ENCODE measurements at places on chromosomes 6 and 20.

DNA sequence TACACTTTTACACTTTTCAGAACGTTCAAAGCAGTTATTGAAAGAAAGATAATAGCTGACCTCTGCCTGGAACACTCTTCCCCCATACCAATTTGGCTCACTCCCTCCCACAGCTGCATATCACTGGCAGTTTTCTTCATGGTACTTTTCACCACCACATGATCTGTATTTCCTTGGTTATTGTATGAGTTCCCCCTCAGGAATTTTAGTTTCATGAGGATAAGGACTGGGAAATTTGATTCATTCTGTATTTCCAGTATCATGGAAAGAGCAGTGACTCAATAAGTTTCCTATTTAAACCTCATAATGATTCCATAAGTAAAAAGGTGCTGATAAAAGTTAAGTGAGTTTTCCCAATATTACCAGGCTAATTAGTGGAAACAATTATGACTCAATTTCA is 16.0 kb downstream of the HTR1B start:
- no peak for DNase-seq

- DNase-seq: no peak
Observed at GRCh38 chr20:40506537-40506939, 182.5 kb downstream of the MAFB start.

GRCh38 chr6:26217714-26218075 is 130.5 kb downstream of the HFE start:
- DNase-seq: no peak

DNA sequence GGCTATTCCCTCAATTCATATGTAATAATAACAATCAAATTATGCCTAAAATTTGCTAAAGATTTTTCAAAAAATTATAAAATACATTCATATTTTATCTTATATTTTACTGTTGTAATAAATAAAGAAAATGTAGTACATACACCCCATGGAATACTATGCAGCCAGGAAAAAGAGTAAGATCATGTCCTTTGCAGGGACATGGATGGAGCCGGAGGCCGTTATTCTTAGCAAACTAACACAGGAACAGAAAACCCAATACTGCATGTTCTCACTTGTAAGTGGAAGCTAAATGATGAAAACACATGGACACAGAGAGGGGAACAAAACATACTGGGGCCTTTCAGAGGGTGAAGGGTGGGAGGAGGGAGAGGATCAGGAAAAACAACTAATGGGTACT is 584.2 kb upstream of the MMS22L start:
- DNase-seq: no peak

GRCh38 chr6:7201732-7202541 is 94.2 kb downstream of the RREB1 start:
- no peak for DNase-seq

DNA sequence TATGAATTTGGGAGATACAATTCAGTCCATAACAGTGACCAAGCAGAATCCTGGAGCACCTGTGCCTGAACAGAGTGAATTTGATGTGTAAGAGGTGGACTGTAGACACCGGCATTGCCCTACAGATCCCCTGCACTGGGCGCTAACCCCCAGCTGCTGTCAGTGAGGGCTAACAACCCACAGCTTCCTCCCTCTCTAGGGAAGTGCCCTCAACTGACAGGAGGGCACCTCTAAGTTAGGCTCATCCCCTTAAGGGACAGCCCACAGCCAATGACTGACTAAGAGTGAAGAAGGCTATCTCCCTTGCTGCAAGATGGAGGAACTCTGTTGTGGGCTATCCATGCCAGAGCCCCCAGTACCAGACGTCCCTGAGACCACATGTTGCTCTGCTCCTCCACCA is 15.3 kb upstream of the BPIFB1 start:
- DNase-seq: no peak

- DNase-seq: no peak
Observed at GRCh38 chr6:125001684-125002405, 39.6 kb downstream of the RNF217 start.

GRCh38 chr6:33897189-33897780 is 93.5 kb upstream of the MLN start:
- no peak for DNase-seq

DNA sequence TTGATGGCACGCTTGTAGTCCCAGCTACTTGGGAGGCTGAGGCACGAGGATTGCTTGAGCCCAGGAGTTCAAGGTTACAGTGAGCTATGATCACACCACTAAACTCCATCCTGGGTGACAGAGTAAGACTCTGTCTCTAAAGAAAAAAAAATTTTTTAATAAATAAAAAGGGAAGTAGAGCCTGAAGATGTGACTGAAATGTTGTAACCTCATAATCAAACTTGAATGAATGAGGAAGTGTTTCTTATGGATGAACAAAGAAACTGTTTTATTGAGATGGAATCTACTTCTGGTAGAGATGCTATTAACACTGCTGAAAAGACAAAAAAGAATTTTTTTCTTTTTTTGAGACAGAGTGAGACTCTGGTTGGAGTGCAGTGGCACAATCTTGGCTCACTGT is 6.7 kb downstream of the MAK start:
- no peak for DNase-seq

DNA sequence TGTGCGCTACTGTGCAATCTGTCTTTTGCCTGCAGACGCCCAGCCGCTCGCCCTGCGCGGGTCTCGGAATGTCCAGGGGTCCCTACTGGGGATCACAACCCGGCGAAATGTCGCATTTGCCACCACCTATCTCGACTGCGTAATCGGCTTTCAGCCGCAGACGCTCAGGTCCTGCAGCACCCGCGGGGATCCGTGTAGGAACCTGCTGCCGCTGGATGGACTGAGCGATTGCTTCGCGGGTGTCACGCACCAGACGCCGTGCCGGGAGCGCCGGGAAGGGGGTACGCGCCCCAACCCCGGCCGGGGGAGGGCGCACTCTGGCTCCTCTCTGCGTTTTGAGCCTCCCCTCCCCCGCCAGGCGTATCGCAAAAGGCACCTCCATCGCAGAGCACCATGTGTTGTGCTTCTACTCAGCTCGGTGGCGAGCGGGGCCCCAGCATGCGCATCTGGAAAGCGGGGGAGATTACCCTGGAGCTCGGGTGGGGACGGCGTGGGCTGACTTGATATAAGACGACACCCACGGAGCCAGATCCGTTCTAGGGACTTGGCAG is 747 bp upstream of the PTPRA start:
- DNase-seq: peak; percentile 59

DNA sequence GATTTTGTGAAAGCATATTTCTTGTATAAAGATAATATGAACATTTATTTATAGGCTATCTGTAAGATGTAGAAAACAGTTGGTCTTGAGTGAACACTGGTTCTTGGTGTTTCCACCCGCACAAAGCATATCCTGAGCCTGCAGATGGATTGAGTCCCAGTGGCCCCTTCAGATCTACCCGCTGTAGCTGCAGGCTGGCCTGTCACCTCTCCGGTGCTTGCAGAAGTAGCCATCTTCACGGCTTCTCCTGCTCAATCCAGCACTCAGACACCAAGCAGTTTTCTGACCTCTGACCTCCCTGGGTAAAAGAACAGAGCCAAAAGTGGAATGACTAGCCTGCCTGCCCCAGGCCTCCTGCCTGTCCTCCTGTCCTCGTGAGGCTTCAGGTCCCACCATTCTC is 22.7 kb downstream of the LYRM2 start:
- no peak for DNase-seq

- DNase-seq: no peak
Observed at GRCh38 chr6:91506509-91506908, 919.6 kb upstream of the MAP3K7 start.

GRCh38 chr6:55198715-55199114 is 24.4 kb downstream of the HCRTR2 start:
- DNase-seq: no peak

GRCh38 chr20:825710-826421 is 7.6 kb upstream of the FAM110A start:
- DNase-seq: no peak

DNA sequence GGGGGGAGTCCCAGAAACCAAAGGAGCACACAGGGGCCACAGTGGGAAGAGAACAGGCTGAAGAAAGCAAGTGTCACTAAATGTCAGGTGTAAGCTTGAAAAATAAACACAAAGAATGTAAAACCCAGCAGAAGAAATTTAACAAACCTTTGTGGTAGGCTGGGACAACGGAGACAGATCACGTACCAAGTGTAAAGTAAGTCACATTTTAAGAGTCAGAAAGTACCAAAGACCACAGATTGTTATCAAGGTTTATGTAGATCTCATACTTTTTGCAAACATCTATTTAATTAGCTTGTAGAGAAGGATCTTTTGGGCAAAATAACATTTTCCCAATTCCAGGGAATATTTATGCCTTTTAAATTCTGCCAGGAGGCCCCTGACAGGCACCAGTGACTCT is 1.6 kb downstream of the CLIC5 start:
- no peak for DNase-seq

DNA sequence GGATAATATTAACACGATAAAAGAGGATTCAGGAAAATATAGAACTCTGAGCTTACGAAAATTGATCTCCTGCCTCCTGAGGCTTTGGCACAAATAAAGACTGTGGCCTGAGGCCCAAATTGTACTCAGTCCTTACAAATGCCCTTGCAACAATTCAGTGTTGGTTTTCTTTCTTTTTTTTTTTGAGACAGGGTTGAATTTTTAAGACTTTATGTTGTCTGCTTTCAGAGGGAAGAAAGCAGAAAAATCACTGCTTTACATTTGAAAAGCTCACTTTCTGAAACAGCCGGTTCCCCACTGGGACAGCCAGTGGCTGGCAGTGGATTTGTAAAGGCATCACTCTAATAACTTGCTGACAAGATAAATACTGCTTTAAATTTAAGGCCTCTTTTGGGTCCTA is 290.5 kb downstream of the SLC35F1 start:
- DNase-seq: no peak

GRCh38 chr6:96246563-96246962 is 230.8 kb downstream of the FUT9 start:
- no peak for DNase-seq

GRCh38 chr6:71028236-71028876 is 71.5 kb upstream of the B3GAT2 start:
- DNase-seq: no peak

- DNase-seq: no peak
Observed at GRCh38 chr6:56314683-56315523, 67.5 kb upstream of the COL21A1 start.

GRCh38 chr20:51434580-51435247 is 107.8 kb downstream of the NFATC2 start:
- DNase-seq: no peak

DNA sequence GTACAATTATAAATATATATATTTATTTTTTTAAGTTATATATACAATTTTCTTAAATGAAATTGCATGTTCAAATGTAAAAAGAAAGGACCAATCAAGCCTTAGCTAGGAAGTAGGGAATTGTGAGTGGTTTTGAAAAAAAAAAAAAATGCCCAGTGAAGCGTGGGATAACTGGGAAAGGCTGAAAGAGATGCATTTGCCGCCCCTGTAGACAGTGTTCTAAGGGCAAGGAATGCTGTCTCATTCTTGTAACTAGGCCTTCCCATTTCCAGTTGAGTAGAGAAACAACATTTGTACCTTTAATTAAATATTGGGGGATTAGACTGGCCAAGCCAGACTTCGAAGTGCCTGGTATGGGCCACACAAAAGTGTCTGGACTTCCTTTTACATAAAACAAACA is 430.1 kb upstream of the SLC35B3 start:
- no peak for DNase-seq

DNA sequence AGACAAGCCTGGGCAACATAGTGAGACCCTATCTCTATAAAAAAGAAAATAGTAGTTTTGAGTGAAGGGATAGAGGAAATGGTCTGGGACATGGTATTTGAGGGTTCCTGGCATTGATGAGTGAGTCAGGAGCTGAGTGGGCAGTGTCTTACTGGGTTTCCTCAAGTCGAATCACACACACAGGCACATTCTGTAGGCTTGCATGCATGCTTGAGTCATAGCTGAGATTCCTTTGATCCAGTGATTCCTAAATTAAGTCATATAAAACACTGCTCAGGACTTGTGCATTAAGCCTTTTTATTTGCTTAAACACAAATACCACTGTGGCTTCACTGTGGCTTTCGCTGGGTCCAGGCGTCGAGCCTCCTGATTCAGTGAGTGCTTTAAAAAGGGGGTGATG is 71.8 kb upstream of the TMEM181 start:
- no peak for DNase-seq

- no peak for DNase-seq
Observed at GRCh38 chr6:77686931-77687330, 34.1 kb downstream of the MEI4 start.

- no peak for DNase-seq
Observed at GRCh38 chr6:93962566-93962965, 543.2 kb upstream of the EPHA7 start.

DNA sequence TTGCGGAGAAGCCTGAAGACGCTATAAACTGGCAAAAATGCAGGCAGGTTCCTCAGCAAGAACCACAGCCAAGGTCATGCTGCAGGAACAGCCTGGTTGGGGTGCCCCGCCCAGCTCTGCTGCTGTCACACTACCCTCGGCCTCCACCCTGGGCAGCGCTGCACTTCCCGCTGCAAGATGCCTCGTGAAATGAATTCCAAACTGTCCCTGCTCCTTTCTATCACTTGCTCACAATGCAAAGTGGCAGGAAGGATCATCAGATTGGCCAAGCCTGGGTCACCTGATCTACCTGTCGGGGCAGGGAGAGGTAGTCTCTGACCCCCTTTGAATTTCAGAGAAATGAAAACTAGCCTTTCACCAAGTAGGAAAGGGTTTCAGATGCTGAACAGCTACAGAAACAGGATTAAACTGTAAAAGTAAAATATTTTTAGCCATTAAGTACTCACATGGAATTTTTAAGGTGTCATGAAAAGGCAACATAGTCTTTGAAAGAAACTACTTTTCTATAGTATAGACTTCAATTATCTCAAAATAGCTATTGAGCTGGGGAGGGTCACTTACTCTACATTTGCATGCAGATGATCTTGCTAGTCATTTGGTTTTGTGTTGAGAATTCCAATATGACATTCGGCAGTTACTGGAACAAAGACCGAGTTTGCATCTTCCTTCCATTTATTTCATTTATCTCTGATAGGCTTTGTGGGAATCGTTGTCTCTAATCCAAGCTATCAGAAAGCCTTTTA is 236.4 kb upstream of the ASCC3 start:
- DNase-seq: no peak

- no peak for DNase-seq
Observed at GRCh38 chr6:168400037-168400436, 40.9 kb upstream of the SMOC2 start.

GRCh38 chr20:24799971-24800580 is 149.0 kb upstream of the CST7 start:
- no peak for DNase-seq

GRCh38 chr20:36183155-36183944 is 28.8 kb downstream of the EPB41L1 start:
- no peak for DNase-seq

DNA sequence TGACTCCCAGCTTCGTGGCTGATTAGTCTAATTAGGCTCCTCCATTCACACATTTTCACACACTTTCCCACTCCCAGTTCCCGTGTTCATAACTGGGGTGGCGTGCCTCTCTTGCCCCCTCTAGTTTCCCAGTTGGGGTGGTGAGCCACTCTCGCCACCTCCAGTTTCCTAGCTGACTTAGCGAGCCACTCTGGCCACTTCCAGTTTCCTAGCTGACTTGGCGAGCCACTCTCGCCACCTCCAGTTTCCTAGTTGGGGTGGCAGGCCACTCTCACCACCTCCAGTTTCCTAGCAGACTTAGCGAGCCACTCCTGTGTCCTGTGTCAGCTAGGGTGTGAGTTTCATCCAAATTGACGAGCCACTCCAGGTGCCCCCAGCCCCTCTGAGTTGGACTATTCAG is 7.4 kb upstream of the GMPR start:
- DNase-seq: no peak

GRCh38 chr6:1787894-1788293 is 178.2 kb downstream of the FOXC1 start:
- DNase-seq: no peak

GRCh38 chr6:16402581-16402900 is 164.2 kb downstream of the GMPR start:
- no peak for DNase-seq

- DNase-seq: no peak
Observed at GRCh38 chr6:28794175-28795002, 129.4 kb downstream of the TRIM27 start.
